ENCODE measurements at places on chromosomes 11 and 22. TPM values are rescaled to one million over a fixed set of nuclear protein-coding genes. Genes with fewer than 3 reads are reported as not detected.

DNA sequence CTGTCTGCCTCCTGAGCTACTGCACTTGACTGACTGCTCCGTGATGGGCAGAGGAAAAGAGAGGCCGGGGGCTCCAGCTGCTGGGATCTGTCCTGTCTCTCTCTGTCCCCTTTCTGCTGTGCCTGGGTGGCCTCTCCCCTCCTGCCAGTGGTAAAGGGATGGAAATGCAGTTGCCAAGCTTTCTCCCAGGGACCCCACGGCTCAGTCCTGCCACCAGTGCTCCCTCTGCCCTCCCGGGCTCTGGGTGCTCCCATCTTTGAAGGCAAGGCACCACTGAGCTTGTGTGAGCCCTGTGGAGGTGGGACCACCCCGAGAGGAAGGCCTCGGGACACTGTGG, 32.0 kb downstream of the NADSYN1 start:
- H3K4me1 ChIP-seq, result peaks cover 44% of the 10 kb centered on the region
- H3K36me3 ChIP-seq, result peaks cover 11% of the 10 kb centered on the region
- H3K27me3 ChIP-seq, result no peaks in the 10 kb centered on the region
- DNase-seq, result no peak
- no peak overlapping the region for H3K4me3 ChIP-seq
- H3K27ac ChIP-seq, result no peak overlapping the region

DNA sequence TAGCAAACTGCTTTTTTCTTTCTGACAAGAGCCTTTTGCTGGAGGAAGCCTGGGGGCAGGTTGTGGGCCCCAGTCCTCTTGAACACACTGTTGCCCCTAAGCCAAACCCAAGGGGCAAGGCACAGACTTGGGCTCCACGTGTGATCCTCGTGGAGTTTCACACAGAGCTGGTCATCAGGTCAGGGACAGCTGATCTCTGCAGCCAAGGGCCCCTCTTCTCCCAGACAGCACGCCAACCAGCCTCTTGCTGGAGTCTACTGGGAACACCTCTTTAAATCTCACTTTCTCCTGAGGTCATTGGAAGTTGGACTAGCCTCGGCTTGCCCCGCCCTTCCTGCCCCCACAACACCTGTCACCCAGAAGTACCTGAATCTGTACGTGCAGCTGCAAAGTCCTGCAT, 39.8 kb downstream of the C11orf58 start:
- H3K4me3 ChIP-seq, result no peak overlapping the region

DNA sequence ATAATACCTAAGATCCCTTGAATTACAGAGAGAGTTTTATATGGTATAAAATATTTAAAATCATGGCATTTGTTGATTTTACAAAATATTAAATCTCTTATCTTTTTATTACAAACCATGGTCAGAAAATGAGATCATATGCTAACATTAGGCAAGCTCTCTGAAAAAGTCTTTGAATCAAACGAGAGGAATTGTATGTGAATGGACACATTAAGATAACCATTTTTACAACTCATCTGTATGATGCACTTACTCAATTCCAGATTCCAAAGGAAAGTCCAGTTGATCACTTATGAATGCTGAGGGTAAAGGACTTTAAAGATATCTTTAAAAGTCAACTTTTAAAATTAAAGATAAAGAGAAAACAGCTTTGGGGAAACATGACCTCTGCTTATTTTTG, 83.5 kb upstream of the LUZP2 start:
- H3K27ac ChIP-seq, result no peak overlapping the region
- H3K4me1 ChIP-seq, result no peaks in the 10 kb centered on the region
- no peaks in the 10 kb centered on the region for H3K27me3 ChIP-seq
- H3K36me3 ChIP-seq, result no peaks in the 10 kb centered on the region
- H3K4me3 ChIP-seq, result no peak overlapping the region

DNA sequence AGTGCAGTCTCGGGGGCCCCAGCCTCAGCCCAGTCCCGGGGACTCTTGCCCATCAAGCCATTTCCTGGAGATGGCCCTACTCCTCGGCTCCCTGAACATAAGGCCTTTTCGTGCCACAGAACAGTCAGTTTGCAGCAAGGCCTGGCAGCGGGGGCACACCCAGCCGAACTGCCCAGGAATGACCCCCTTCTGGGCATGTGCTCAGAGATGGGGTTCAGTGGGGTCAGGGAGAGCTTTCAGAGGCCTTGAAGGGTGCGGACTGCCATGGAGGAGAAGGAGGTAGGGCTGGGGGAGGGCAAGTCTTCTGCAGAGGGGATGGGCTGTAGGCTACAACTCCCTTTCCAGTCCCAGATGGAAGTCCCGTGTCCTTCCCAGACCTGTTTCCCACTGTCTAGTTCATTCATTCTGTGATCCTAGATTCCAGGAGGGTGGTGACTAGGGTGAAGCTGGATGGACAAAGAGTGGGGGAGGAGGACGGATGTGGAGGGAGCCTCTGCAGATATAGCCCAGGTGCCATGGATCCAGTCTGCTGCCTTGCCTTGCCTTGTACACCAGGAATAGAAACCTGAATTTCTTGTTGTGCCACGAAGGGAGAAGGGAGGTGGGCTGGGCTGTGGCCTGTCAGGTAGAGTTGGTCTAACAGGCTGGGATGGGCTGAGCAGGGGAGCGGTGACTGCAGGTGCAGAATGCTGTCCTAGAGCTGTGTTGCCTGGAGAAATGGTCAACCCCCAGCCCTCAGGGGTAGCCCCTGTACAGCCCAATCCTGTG, 14.2 kb upstream of the OMP start:
- H3K27ac ChIP-seq, result no peak overlapping the region
- H3K27me3 ChIP-seq, result no peaks in the 10 kb centered on the region
- no peak overlapping the region for H3K4me3 ChIP-seq
- peak; percentile 73 for DNase-seq
- no peaks in the 10 kb centered on the region for H3K36me3 ChIP-seq

GRCh38 chr22:31243339-31244045, 31.4 kb downstream of the LIMK2 start:
- peak overlapping the region; percentile 17 for H3K4me3 ChIP-seq
- H3K4me1 ChIP-seq, result peaks cover 76% of the 10 kb centered on the region
- H3K27me3 ChIP-seq, result no peaks in the 10 kb centered on the region
- peak; percentile 55 for DNase-seq

DSCAML1 gene
- total RNA-seq, result not detected

Data from Caco-2 (cell line).